ENCODE measurements at places on chromosomes 3 and 15. TPM values are rescaled to one million over a fixed set of nuclear protein-coding genes. Genes with fewer than 3 reads are reported as not detected.

Gene GOLGA8Q
- 1.2 TPM for total RNA-seq

Gene PRSS50
- not detected for total RNA-seq

Gene SIDT1
- total RNA-seq: 3.1 TPM

Gene LARP6
- 8.9 TPM for total RNA-seq

Gene TRIM71
- 0.31 TPM for total RNA-seq

Gene LYZL4
- total RNA-seq: not detected

Gene POMGNT2
- total RNA-seq: 15.6 TPM

Gene SLC12A1
- not detected for total RNA-seq

Gene SLCO3A1
- 10.7 TPM for total RNA-seq

Gene OXTR
- 0.62 TPM for total RNA-seq

Gene FAM174B
- 23.6 TPM for total RNA-seq

Gene PCBP4
- total RNA-seq: 58.0 TPM

Gene CD80
- not detected for total RNA-seq

Gene OXSM
- 11.2 TPM for total RNA-seq

Gene GPR149
- 0.41 TPM for total RNA-seq

Gene AP3S2
- 58.5 TPM for total RNA-seq

Gene ALG1L2
- total RNA-seq: not detected

Gene PLS1
- 1.4 TPM for total RNA-seq

Gene LDHAL6B
- not detected for total RNA-seq

Gene MGLL
- 36.4 TPM for total RNA-seq

Gene CACNA2D3
- total RNA-seq: 2.5 TPM

All from tongue (tissue), 3 donors.